ENCODE measurements at places on chromosomes 6 and 20.

DNA sequence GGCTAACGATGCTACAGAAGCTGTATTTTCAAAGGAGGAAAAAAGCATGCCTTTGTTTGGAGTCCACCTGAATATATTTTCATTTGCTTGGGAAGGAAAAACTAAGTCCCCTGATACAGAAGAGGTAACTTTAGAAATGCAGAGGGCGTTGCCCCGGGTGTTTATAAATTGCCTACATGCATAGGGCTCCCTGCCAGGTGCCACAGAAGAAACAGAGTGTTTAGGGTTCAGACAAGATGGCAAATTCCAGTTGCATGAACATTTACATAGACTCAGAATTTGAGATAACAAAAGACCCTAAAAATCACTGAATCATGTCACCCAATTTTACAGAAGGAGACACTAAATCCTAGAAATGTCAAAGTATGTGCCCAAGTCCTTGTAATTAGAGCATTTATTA lies 19.9 kb downstream of the RIN2 start:
- DNase-seq = no peak

DNA sequence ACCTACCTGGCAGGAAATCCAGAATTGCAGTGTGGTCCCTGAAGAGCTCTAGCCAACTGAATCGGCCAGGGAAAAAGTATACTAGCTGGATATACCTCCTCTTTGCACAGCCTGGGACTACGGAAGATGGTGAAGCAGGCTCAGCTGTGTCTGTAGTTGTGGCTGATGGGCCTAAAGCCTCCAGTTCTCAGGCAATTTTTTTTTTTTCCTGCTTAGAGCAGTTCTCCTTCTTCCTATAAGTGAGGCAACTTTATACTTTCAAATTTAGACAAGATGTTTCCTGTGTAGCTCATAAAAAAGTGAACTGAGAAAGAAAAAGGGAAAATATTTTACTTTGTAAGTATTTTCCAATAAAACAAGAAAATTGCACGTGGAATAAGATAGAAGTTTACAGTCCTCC lies 172.9 kb downstream of the CARMIL1 start:
- no peak for DNase-seq

DNA sequence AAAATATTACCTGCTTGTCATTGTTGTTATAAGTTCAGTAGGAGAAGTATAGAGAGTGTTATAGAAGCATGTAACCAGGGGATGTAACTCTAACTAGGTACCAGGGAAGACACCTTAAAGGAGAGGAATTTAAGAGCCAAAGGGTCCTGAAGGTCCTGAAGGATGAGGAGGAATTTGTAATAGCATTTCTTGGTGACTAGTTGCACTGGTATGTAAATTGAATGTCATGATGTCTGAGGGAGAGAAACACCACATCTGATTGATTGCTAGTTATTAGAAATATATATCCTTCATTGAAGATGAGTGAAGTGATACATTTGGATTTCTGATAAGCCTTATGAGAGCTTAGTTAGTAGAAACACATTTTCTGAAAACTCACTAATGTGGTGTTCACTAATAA lies 643.8 kb downstream of the RFPL4B start:
- DNase-seq = no peak

GRCh38 chr6:115976321-115976870 lies 84.3 kb downstream of the FRK start:
- no peak for DNase-seq
